ENCODE measurements at places on chromosomes 3 and 15. TPM values are rescaled to one million over a fixed set of nuclear protein-coding genes. Genes with fewer than 3 reads are reported as not detected.
A peak's percentile ranks its signal among the peaks of the same experiment; 100 is the strongest.

- no peaks in the 10 kb centered on the region for H3K27me3 ChIP-seq
- no peaks in the 10 kb centered on the region for H3K4me1 ChIP-seq
- H3K36me3 ChIP-seq = no peaks in the 10 kb centered on the region
Observed at GRCh38 chr3:195467641-195468390, 25.0 kb upstream of the ACAP2 start.

The NOX5 gene
- not detected for total RNA-seq

DNA sequence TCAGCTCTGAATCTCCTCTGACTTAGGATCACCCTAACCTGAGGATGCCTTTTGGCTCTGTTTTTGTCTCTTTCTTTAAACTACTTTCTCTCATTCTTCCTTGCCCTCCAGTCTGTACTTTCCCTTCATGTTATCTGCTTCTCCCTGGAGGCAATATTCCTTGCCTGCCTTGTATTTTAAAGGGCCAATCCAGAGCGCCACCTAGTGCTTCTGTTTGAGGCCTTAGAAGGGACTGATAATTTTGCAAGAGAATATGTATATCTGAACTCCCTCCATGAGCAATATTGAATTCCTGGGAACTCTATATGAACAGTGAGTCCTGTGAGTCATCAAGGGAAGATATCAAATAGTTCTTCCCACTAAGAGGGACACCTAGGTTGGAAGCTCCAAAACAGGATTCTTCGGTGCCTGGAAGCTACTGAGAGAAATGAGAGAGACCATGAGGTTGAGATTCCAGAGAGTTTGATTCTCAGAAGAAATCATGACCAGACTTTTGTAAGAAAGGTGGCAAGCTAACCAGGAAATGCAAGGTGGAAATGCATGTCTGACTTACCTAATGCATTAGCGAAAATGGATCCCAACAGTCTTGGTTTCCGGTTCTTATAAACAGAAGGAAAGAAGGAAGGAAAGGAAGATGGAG is 203.8 kb upstream of the CD96 start:
- no peaks in the 10 kb centered on the region for H3K4me1 ChIP-seq
- H3K36me3 ChIP-seq = no peaks in the 10 kb centered on the region
- no peak overlapping the region for H3K27ac ChIP-seq
- no peaks in the 10 kb centered on the region for H3K27me3 ChIP-seq
- DNase-seq = no peak

GRCh38 chr3:179182902-179183301 is 34.7 kb downstream of the PIK3CA start:
- H3K36me3 ChIP-seq = no peaks in the 10 kb centered on the region
- no peak overlapping the region for H3K27ac ChIP-seq
- DNase-seq = no peak
- H3K27me3 ChIP-seq = no peaks in the 10 kb centered on the region
- no peak overlapping the region for H3K4me3 ChIP-seq

The ROPN1 gene
- total RNA-seq = not detected

DNA sequence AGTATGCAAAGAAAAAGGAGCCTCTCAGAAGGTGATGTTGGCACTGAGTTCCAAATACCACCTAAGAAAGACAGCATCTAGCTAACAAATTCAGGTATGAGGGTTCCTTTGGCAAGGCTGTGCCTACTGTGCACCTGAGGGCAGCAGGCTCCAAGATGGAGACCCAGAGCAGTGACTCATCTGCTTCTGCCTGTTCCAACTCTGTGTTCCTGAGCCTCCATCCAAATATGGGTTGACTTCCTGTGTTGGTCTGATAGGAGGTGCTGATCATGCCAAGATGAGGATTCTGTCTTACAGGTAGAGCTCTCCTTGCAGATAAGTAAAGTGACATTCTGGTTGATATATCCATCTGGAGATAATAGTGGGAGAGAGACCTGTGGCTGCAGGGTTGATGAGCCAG is 26.0 kb downstream of the SV2B start:
- no peak overlapping the region for H3K4me3 ChIP-seq
- no peak for DNase-seq
- H3K36me3 ChIP-seq = no peaks in the 10 kb centered on the region
- no peaks in the 10 kb centered on the region for H3K4me1 ChIP-seq
- H3K27ac ChIP-seq = no peak overlapping the region

The BCL2A1 gene
- 124 TPM for total RNA-seq

The EOGT gene
- 35.7 TPM for total RNA-seq

DNA sequence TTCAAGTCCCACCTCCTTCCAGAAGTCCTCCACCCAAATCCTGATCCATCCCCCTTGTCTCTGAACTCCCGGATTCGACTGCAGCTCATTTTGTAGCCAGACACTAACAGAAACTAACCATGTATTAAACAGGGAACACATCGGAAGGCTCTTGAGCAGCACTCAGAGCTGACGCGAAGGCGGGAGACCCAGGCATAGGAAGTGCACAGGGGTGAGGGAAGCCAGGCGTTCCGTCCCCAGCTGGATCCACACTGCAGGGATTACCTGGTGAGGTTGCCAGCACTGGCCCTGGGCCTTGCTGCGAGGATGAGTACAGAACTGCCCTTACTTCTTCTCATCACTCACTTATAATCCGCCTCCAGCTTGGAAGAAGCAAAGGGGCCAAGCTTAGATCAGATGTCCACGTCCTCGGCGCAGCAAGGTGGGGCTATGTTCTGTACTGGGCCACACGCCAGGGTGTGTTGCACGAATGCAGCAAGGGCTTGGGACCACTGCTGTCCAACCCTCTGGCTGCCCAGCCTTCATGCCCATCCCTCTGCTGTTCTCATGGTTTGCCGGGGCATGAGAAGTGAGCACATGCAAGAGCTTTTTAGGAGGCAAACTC is 124.2 kb upstream of the SMAD3 start:
- no peaks in the 10 kb centered on the region for H3K36me3 ChIP-seq
- no peaks in the 10 kb centered on the region for H3K27me3 ChIP-seq
- no peak for DNase-seq
- H3K4me3 ChIP-seq = peak overlapping the region; percentile 17

The PLCH1 gene
- 14.0 TPM for total RNA-seq

The TRAT1 gene
- total RNA-seq = 1.3 TPM

The DUOX1 gene
- total RNA-seq = 317 TPM

DNA sequence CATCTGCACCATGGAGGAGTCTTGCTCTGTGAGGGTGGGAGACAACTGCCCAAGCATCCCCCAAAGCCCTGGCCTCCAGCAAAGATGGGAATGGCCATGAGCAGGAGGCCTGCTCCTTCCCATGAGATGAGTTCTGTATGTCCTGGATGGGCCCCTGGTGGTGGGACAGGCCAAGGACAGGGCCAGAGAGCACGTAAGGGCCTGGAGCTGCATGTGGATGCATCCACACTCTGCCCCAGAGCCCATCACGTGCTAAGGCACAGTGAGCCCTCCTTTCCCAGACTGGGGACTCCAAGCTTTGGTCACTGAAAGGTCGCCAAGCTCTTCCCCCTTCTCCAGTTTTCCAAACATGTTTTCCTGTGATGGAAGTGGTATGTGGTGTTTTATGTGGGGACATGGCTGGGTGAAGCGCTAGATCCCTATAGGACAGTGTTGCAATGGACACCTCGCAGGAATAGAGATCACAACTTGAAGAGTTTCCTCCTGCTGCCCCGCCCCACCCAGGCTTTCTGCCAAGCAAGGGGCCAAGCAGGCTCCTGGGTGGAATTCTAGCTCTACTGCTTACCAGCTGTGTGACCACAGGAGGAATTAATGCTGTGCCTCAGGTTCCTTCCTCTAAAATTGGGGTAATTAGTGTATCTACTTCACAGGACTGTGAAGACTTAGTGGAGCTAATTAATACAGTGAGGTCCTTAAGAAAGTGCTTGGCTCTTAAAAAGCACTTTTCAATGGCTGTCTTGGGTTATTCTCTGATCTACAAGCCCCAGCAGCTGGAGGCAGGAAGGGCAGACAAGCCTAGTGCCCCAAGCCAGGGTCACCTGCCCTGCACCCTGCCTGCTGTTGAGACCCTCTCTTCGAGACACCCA is 106.4 kb upstream of the RPL32 start:
- no peak overlapping the region for H3K27ac ChIP-seq
- H3K27me3 ChIP-seq = no peaks in the 10 kb centered on the region
- H3K4me3 ChIP-seq = no peak overlapping the region
- peaks cover 6% of the 10 kb centered on the region for H3K36me3 ChIP-seq
- peaks cover 43% of the 10 kb centered on the region for H3K4me1 ChIP-seq

- no peak overlapping the region for H3K27ac ChIP-seq
- no peaks in the 10 kb centered on the region for H3K27me3 ChIP-seq
- H3K4me1 ChIP-seq = peaks cover 39% of the 10 kb centered on the region
Observed at GRCh38 chr3:114455432-114455831, 161.6 kb downstream of the TIGIT start.

DNA sequence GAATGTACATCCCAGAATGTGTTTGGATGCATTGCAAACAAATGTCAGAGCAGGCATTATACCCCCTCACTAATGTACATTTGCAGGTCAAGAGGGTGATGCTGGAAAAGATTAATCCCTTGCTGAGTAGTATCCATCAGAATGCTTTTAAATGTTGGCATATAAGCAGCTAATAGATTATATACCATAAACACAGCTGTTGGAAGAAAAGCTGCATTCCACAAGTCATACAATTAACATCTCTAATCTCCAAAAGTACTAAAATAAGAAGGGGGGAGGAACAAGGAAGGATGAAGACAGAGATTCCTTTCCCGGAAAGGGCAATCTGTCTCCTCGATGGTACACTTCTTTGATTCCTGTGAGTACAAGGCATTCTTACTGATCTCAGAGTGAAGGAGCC is 445.7 kb upstream of the CDIN1 start:
- H3K4me3 ChIP-seq = no peak overlapping the region
- no peaks in the 10 kb centered on the region for H3K27me3 ChIP-seq
- H3K36me3 ChIP-seq = no peaks in the 10 kb centered on the region
- no peak for DNase-seq
- H3K4me1 ChIP-seq = no peaks in the 10 kb centered on the region
- no peak overlapping the region for H3K27ac ChIP-seq

The LRRN1 gene
- 2.0 TPM for total RNA-seq

- H3K27me3 ChIP-seq = no peaks in the 10 kb centered on the region
- no peak for DNase-seq
- H3K27ac ChIP-seq = no peak overlapping the region
- no peaks in the 10 kb centered on the region for H3K4me1 ChIP-seq
Observed at GRCh38 chr3:105040026-105040622, 326.6 kb upstream of the ALCAM start.

- DNase-seq = no peak
- no peak overlapping the region for H3K4me3 ChIP-seq
- no peaks in the 10 kb centered on the region for H3K4me1 ChIP-seq
- no peak overlapping the region for H3K27ac ChIP-seq
Observed at GRCh38 chr3:56277236-56277635, 191.0 kb downstream of the ERC2 start.

- peaks cover 4% of the 10 kb centered on the region for H3K4me1 ChIP-seq
- H3K36me3 ChIP-seq = no peaks in the 10 kb centered on the region
- H3K27me3 ChIP-seq = no peaks in the 10 kb centered on the region
Observed at GRCh38 chr15:32884146-32884545, 166.3 kb downstream of the GREM1 start.

GRCh38 chr3:15783361-15783969 is 14.3 kb downstream of the ANKRD28 start:
- H3K36me3 ChIP-seq = no peaks in the 10 kb centered on the region

The FES gene
- 51.0 TPM for total RNA-seq

DNA sequence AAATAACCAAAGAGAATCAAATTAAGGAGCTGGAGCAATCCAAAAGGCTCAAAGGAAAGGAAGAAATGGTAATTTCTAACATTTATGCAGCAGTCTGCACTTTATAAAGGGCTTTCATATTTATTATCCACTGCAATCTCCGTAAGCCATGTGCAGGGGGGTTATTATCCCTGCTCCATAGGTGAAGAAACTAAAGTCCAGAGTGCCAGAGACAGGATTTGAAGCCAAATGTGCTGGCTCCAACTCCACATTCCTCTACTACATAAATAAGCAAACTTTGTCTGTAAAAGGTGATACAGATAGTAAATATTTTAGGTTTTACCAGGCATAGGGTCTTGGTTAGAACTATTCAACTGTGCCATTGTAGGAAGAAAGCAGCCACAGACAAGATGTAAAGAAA is 221.4 kb downstream of the MINAR1 start:
- H3K4me3 ChIP-seq = no peak overlapping the region
- H3K27ac ChIP-seq = no peak overlapping the region
- H3K4me1 ChIP-seq = no peaks in the 10 kb centered on the region
- no peaks in the 10 kb centered on the region for H3K27me3 ChIP-seq
- DNase-seq = no peak

- H3K36me3 ChIP-seq = no peaks in the 10 kb centered on the region
- no peak overlapping the region for H3K27ac ChIP-seq
- H3K27me3 ChIP-seq = no peaks in the 10 kb centered on the region
Observed at GRCh38 chr3:152823781-152824180, 11.2 kb upstream of the P2RY1 start.

GRCh38 chr3:38164643-38164951 is 740 bp upstream of the OXSR1 start:
- H3K4me3 ChIP-seq = peak overlapping the region; percentile 80
- H3K27me3 ChIP-seq = no peaks in the 10 kb centered on the region

DNA sequence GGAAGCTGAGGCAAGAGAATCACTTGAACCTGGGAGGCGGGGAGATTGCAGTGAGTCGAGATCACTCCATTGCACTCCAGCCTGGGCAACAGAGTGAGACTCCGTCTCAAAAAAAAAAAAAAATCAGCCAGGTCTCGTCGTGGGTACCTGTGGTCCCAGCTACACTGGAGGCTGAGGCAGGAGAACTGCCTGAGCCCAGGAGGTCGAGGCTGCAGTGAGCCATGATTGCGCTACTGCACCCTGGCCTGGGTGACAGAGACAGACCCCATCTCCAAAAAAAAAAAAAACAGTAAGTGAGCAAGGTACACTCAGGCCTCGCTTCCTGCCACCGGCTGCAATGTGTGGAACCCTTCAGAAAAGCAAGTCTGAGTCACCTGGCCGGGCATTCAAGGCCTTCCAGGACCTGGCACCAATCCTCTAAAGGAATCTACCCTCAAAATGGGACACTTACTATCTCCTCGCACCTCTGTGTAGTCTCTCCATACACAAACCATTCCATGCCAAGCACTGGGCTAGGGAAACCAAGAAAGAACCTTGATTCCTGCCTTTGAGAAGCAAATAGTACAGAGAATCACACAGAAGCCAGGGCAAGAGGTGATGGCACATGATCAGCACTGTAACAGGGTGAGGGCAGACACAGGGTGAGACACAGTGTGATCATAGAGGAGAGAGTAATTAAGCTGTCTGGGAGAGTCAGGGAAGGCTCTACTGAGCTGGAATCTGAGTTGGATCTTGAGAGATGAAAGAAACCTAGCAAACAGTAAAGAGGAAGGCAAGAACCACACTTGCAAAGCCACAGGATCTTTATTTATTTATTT is 9.7 kb downstream of the SCAMP2 start:
- peaks cover 53% of the 10 kb centered on the region for H3K4me1 ChIP-seq
- H3K27ac ChIP-seq = no peak overlapping the region
- H3K36me3 ChIP-seq = peaks cover 11% of the 10 kb centered on the region

GRCh38 chr3:17336291-17336690 is 406.1 kb downstream of the TBC1D5 start:
- no peaks in the 10 kb centered on the region for H3K36me3 ChIP-seq
- no peaks in the 10 kb centered on the region for H3K4me1 ChIP-seq
